ENCODE measurements at places on chromosomes 5 and 9.

- DNase-seq: no peak
Observed at GRCh38 chr9:88090151-88090581, 48.1 kb downstream of the SPATA31C2 start.

DNA sequence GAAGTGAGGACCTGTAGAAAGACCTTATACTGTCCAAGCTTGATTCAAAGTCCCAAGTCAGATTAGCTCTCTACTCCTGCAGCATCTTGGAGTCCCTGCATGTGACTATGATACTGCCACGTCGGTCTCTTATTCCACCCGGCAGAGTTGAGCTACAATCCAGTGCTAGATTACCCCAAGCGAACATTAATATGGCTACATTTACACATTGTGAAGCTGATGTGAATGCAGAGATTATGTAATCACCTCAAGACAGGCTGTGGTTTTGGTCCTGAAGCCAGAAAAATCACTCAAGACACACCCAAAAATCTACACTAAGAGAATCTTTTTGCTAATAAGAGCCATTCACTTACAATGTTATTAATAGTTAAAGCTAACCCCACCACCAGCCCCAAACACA, 116.7 kb downstream of the GNA14 start:
- DNase-seq: no peak

GRCh38 chr5:144187699-144188294, 17.1 kb downstream of the KCTD16 start:
- DNase-seq: no peak

DNA sequence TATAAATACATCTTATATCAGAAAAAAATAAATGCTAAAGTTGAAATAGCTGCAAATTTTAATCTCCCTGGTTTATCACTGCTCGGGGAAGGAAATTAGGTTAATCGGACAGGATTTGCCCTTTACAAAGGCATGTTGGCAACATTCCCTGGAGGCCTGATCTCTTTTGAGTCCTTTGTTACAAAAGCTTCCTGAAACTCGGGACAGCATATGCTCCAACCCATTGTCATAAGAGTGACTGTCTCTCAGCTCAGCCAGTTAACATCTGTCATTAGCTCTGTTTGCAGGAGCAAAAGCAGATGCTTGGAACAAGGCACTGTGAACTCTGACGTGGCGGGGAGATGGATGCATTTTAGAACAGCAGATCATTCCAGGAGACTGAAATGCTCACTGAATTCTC, 80.6 kb downstream of the MYO10 start:
- no peak for DNase-seq

DNA sequence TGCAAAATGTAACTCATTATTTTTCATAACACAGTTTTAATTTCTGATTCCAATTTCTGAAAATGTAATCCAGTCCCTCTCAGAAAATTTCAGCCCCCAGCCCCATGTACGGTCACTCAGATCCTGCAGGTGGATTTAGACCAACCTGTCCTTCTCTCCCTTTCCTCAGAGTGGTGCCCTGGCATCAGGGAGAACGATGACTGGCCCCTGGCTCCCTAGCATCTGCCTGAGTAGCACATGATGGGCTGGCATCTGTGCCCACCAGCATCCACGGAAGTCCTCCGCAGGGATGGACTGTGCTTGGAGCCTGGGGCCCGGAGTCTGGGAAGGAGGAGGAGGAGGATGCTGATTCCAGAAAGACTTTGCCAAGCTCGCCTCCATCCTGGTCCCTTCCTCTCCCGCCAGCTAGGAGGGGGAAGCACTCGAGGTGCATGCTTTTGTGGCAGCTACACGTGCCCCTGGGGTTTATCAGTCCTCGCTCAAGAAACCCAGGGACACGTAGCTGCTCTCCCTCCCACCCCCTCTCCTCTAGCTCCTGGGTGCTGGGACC, 54.4 kb upstream of the RUFY1 start:
- no peak for DNase-seq

GRCh38 chr5:151086905-151087360, 6.1 kb upstream of the TNIP1 start:
- no peak for DNase-seq

- DNase-seq: no peak
Observed at GRCh38 chr5:67730917-67731474, 484.6 kb upstream of the PIK3R1 start.

DNA sequence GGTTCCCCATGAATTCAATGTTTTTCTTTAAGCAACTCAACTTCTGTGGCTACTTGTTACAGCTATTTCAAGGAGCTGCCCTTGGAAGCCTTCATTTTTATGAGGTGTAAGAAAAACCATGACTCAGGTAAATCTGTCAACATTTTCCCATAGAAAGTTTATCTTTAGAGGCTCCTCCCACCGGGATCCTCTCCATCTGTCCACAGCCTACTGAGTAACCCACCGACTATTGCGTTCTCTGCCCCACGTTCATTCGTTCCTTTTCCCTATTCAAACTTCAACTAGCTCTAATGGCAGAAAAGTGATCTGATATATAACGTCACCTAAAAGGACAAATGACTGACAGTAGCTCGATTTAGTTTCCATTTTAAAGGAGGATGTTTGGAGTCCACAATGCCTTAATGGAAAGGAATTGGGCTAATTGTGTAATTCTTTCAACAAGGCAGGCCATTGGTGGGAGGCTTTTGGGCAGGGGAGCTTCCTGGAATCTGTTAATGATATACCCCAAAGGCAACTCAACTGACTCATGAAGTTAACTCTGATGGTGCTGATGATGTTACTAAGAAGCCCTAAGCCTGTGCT, 29.3 kb upstream of the NR3C1 start:
- DNase-seq: no peak

- no peak for DNase-seq
Observed at GRCh38 chr9:113364951-113365350, 11.8 kb downstream of the HDHD3 start.

GRCh38 chr9:38119560-38120236, 50.7 kb upstream of the SHB start:
- no peak for DNase-seq

DNA sequence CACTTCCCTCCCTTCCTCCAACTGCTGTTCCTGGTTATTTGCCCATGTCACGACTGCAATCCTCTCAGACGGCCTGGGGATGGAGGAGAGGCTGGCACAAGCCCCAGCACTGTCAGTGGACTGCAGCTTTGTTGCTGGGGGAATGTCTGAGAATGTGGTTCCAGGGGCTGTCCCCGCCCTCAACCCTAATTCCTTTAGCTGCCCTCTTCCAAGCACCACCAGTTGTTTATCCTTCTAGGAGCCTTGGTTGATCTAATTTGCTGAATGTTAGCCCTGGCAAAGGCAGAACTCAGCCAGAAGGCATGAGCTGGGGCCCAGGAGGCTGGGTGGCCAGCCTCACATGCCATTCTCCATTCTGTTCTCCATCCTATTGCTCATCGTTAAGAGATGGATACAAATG, 51.6 kb downstream of the ADAM19 start:
- DNase-seq: no peak

DNA sequence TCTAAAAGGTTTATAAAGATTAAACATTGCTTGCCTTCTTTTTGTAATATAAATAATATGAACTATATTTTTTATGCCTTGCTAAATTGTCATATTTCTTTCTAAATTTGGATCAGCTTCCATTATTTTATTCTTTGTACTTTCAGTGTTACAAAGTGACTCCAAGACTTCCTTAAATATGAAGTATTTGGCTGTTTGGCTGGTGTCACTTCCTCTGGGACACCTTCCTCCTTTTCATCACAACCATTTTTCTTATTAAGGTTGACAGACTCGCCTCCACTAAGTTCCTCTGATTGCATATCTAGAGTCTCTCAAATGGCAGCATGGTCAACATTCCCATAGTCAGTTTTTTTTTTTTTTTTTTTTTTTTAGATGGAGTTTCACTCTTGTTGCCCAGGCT, 73.8 kb upstream of the SLC1A1 start:
- DNase-seq: no peak

DNA sequence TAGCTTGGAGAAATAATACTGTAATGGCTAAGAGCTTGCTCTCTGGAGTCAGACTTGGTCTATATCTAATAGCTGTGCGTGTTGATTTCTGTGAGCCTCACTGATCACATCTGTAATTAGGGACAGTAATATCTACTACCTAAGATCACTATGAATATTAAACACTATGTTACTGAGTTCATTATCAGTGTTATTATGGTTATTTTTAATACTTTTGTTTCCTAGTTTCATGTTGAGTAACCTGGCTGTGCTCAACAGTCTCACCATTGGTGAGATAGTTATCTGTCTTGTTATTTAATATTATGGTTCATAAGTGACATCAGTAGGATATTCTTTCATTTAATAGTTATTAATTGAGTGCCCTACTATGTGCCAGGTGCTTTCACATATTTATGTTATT, 22.4 kb upstream of the CAVIN4 start:
- DNase-seq: no peak

- DNase-seq: no peak
Observed at GRCh38 chr5:159915904-159916840, at the start of gene ADRA1B. Gene ADRA1B (plus strand): TSS chr5:159916482. CDS start chr5:159916906, 424 bp downstream.

DNA sequence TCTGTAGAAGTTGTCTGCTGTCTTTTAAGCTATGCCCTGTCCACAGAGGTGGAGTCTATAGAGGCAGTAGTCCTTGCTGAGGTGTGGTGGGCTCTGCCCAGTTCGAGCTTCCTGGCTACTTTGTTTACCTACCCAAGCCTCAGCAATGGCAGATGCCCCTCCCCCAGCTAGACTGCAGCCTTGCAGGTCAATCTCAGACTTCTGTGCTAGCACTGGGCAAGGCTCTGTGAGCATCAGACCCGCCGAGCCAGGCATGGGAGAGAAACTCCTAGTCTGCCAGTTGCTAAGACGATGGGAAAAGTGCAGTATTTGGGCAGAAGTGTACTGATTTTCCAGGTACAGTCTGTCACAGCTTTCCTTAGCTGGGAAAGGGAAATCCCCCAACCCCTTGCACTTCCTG, 694.1 kb upstream of the CDH6 start:
- DNase-seq: no peak

DNA sequence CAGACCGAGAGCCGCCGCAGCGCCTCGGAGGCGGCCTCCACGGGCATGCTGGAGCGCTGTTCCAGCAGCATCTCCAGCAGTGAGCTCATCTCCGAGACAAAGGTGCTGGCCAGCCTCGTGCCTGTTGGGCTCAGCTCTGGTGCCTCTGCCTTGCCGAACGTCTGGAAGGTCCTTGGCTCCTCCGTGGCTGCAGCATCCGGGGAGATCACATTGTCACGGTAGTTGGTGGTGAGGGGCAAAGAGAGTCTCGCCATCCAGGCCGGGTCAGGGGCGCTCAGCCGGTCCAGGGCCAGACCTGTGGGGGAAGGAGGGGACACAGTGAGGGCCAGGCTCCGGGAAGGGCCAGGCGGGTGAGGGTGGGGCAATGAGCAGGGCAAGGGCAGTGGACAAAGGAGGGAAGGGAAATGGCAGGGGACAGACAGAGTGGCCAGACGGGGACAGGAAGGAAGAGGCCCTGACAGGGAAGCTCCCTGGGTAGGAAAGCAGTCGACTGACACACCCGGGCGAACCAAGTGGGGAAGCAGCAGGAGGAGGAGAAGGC, 12.4 kb downstream of the PCDH12 start:
- DNase-seq: no peak

DNA sequence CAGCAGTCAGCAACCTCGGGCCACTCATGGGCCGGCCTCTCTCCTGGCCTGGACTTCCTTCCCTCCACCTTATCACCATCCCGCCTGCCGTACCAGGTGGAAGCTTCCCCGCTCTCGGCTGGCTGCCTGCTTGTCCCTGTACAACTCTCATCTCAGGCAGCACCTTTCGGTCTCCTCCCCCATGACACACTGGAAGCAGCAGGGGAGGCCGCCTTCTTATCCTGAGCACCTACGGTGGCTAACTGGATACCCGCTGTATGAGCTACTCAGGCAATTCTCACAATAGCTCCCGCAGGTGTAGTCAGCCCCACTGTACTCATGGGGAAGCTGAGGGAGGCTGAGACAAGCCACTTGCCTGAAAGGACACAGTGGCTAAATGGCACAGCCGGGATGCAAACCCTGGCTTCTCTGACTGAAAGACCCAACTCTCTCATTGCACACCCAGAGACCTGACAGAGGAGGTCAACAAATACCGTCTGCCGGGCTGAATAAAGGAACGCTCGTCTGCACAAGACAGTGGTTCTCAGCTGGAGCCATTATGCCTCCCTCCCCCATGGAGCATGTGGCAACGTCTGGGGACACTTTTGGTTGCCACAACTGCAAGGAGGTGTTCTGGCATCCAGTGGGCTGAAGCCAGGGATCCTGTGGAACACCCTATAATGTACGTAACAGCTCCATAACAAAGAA, 9.6 kb downstream of the STK10 start:
- DNase-seq: no peak

DNA sequence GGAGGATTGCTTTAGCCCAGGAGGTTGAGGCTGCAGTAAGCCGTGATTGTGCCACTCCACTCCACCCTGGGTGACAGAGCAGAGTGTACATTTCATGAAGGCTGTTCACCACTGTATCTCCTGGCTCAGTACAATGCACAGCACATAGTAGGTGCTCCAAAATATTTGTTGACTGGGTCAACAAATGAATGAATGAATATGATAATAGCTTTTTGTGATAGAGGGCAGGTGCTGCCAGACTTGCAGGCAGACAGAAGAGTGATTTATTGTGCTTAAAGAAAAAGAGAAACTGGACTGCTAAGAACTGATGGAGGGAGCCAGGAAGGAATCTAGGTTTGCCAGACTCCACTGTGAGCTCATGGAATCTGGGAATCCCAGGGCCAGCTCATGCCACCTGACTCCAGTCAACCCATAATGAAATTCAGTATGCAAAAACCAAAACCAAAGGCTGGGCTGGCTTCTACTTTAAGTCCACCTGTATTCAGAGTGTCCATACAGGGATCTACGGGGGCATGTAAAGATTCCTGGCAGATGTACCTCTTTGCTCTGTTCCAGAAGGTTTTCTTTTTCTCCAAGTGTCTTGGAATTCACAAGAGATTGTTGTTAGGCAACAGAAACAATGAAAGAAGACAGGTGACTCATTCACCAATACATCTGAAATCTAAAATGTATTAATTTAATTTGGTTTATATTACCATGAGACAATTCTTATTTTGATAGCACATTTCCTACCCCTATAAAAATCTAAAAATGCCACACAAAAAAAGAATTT, 15.5 kb upstream of the CTNNA1 start:
- no peak for DNase-seq

DNA sequence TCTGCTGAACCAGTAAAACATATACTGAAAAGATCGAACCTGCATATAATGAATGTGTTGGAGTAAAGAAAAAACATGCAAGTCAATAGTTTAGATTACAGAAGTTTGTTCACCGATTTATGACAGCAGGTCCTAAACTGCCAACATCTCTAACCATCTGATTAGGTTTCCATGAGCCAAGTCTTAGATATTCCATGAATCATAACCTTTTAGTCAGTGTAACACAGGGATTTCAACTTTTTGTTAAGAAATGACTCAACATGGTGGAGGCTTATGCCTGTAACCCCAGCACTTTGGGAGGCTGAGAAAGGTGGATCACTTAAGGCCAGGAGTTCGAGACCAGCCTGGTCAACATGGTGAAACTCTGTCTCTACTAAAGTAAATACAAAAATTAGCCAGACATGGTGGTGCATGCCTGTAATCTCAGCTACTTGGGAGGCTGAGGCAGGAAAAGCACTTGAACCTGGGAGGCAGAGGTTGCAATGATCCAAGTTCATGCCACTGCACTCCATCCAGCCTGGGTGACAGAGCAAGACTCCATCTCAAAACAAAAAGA, 38.7 kb downstream of the APC start:
- DNase-seq: no peak
